ENCODE measurements at places on chromosomes 2 and 18.

GRCh38 chr2:79835911-79836310, 323.1 kb downstream of the CTNNA2 start:
- no peak for DNase-seq

DNA sequence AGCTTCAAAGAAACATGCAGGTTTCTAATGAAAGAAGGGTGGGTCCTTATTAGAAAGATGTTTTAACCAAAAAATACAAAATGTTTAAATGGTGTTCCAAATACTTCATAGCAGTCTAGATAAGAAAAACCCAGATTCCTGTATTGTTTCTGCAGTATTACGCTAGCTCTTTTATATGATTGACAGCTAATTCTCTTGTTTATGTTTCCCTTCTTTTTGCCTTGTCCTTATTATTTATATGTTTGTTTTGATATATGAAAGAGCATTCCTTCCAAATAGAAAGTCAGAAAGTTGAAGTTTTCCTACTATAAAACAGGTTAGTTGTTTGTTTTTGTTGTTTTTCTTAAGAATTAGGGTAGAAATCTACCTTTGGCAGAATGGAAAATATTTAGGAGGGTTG, 41.1 kb upstream of the PNPT1 start:
- no peak for DNase-seq

- no peak for DNase-seq
Observed at GRCh38 chr18:12745095-12745795, 42.4 kb downstream of the PSMG2 start.

DNA sequence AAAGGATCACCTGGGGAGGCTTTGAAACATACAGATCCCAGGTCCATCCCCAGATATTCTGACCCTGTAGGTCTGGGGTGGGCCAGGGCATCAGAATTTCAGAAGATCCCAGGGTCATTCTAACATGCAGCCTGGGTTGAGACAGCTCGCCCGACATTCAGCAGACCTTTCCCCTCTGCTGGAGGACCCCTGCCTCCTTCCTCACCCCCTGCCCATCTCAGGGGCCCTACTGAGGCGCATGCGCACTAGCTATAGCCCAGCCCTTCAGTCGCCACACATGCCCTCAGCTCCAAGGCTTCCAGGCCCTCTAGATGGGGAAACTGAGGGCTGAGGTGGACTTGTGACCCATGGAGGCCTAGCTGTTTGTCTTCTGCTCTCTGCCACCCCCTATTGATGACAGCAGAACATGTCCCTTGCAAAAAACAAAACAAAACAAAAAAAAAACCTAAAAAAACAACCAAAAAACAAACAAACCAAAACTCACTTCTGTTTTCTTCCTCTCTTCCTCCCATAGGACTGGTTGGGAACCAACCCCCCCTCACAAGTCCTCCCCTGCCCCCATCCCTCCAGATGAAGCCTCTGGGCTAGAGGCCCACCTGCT, 91.3 kb downstream of the ZBTB7C start:
- DNase-seq, result no peak

DNA sequence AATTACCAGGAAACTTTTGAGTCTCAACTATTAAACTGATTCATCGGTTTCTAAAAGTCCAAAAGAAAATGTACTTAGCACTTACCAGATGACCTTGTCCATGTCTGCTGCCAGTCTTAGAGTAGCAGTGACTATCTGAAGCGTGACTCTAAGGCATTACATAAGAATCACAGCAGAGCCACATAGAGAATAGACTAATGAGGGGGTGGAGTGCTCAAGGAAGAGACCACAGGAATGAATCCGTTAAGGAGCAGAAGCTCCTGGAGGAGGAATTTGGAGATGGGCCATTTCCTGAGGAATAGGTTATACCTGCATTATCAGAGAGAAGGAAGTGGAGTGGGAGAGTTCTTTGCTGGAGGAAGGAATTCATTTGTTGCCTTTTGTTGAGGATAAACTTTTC, 116.0 kb downstream of the MAP3K20 start:
- no peak for DNase-seq
